Hindlimb muscle (tissue), 1 donor: ENCODE measurements at places on chromosomes 5 and 9. TPM values are rescaled to one million over a fixed set of nuclear protein-coding genes. Genes with fewer than 3 reads are reported as not detected.

PCDHGB1 gene
- 0.45 TPM for polyA plus RNA-seq

SOX30 gene
- polyA plus RNA-seq = 0.26 TPM

PCDHA7 gene
- 0.19 TPM for polyA plus RNA-seq

KCNMB1 gene
- polyA plus RNA-seq = 0.65 TPM

ZNG1A gene
- polyA plus RNA-seq = 63.0 TPM

SH3RF2 gene
- 5.2 TPM for polyA plus RNA-seq

SPAAR gene
- 2.3 TPM for polyA plus RNA-seq

COX7C gene
- polyA plus RNA-seq = 754 TPM

ACTBL2 gene
- polyA plus RNA-seq = not detected

PKN3 gene
- polyA plus RNA-seq = 8.6 TPM

MGAT4B gene
- 69.3 TPM for polyA plus RNA-seq

CCL28 gene
- 0.17 TPM for polyA plus RNA-seq

OR1B1 gene
- polyA plus RNA-seq = not detected

PCDHB7 gene
- polyA plus RNA-seq = 3.2 TPM

FGF10 gene
- 4.9 TPM for polyA plus RNA-seq

ZCCHC7 gene
- polyA plus RNA-seq = 11.0 TPM

IL3 gene
- not detected for polyA plus RNA-seq

SV2C gene
- not detected for polyA plus RNA-seq

NDOR1 gene
- 10.5 TPM for polyA plus RNA-seq

CCDC127 gene
- 9.9 TPM for polyA plus RNA-seq

MCCC2 gene
- 19.9 TPM for polyA plus RNA-seq

SLC34A1 gene
- not detected for polyA plus RNA-seq

NUTM2F gene
- not detected for polyA plus RNA-seq

TOR4A gene
- polyA plus RNA-seq = 7.9 TPM

PLPP7 gene
- 51.0 TPM for polyA plus RNA-seq

ZNF879 gene
- 3.4 TPM for polyA plus RNA-seq

INSL4 gene
- not detected for polyA plus RNA-seq

SHOC1 gene
- 0.26 TPM for polyA plus RNA-seq

EQTN gene
- not detected for polyA plus RNA-seq

TMEM232 gene
- 1.0 TPM for polyA plus RNA-seq

PPWD1 gene
- 42.2 TPM for polyA plus RNA-seq

ELP1 gene
- 32.9 TPM for polyA plus RNA-seq

FOXD4L4 gene
- not detected for polyA plus RNA-seq
